Stimulated activated CD8-positive, alpha-beta memory T cell treated with anti-CD3 and anti-CD28 coated beads, Interleukin-4, amount 100 ng/mL, for 4 hours (primary cell): ENCODE measurements at places on chromosomes 12 and 14.

GRCh38 chr12:1917172-1918070, 1.0 kb downstream of the CACNA2D4 start:
- DNase-seq: no peak

DNA sequence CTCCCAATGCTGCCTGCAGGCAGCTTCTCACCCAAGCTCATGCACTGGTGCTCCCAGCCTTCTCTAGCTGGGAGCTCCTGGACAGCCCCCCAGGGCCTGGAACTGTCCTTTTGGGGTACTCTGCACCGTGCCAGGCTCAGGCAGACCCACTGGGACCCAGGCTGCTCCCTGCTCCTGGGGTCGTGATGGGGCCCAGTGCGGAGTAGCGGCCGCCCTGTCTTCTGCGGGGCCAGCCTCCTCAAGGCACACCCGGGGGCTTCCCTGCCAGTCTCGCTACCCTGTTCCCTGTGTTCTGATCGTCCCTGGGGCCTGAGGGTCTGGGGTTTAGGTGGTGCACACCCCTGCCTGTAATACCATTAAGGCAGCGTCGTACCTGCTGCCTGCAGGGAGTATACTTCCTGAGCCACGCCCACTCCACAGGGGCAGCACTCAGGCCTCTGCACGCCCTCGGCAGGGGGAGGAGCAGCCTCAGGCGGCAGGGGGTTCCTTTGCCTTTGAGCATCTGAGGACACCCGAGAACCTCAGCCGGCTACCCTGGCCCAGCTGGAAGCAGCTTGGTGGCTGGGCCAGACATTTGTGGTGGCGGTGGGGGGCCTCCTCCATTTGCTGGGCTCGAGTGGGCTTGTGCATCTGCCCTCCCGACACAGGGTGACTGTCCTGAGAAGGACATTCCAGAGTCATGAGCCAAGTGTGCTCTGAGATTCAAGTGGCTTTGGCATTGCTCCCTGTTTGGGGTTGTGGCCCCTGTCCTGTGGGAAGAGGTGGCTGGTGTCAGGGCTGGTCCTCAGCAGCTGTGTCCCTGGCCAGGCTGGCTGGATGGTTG, 9.2 kb upstream of the CRIP2 start:
- no peak for DNase-seq

DNA sequence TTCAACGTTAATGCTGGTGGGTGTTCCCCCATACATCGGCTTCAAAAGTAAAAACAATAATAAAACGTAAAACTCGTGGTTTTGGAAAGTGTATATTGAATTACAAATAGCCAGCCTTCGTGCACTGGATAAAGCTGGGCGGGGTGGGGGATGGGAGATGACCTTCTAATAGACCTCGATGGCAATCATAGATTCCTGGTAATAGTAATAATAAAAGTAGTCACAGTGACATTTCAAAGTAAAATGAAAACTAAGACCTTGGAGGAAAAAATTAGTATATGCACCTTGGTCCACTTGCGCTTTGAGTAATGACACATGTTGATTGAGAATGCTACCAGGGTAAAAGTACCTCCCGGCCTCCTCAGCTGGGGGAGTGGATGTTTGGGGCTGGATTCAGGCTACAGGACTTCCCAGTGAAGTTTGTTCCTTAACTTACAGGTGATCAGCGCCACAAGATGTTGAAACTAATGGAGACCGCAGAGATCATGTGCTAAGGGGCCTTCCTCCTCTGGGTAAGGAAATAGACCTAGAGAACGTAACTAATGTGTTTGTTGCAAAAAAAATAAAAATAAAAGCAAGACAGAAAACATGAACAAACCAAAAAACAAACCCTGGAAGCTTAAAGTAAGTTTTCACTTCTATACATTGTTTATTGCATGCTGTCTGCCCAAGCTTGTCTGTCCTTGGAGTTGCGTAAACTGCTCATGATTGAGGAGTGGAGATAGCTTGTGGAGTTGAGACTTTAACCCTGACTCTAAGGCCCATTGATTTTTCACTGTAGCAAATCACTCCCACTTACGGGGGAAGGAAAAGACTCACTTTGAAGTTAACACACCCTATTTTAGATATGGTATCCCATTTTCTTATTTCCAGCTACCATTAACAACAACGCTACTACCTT, 907 bp upstream of the LRIG3 start:
- no peak for DNase-seq

DNA sequence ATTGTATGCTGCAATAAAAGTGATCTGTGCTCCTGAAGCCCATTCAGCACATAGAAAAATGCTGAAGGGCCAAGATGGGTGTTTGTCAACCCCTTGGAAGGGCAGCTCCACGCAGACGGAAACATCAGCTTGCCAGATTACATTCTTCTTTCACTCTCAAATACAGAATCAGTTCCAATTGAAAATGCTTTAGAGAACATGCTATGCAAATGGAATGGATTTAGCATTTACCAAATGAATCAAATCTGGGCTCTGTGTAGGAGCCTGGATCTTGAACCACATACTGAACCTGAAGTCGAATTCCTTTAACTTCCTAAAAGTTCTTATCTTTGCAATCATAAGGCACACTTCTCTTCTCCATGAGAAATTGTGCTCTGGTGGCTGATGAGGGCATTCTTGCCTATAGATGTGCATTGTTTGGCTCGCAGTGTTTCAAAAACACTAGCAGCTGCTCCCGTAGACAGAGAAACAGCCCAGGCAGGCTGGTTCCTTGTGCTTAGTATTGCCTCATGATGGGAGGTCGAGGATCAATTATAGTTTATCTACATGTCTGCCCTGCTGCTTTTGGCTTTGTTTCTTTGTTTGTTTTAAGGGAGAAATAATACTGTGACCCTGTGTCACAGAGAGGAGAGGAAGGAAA, 489.8 kb upstream of the FLRT2 start:
- DNase-seq: no peak

GRCh38 chr12:112734859-112735695, 56.5 kb upstream of the RPH3A start:
- DNase-seq: no peak

DNA sequence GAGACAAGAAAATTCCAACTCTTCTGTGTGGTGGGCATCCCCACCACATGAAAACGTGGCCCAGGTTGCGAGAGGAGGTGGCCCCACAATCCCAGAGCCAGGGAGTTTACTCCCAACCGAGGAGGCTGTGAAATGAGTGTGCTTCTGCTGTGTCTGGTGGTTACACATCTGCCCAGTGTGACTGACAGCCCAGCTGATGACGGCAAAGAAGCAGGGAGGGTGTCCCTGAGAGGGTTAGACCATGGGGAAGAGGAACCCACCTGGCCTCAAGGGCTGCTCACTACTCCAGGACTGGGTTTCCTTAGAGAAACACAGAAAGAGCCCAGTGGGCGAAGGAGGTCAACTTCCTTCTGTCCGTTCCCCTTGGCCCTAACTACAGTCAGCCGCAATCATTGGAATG, 24.6 kb downstream of the ZFP36L1 start:
- no peak for DNase-seq

GRCh38 chr14:68632054-68632895, 160.6 kb downstream of the ZFP36L1 start:
- DNase-seq: no peak

DNA sequence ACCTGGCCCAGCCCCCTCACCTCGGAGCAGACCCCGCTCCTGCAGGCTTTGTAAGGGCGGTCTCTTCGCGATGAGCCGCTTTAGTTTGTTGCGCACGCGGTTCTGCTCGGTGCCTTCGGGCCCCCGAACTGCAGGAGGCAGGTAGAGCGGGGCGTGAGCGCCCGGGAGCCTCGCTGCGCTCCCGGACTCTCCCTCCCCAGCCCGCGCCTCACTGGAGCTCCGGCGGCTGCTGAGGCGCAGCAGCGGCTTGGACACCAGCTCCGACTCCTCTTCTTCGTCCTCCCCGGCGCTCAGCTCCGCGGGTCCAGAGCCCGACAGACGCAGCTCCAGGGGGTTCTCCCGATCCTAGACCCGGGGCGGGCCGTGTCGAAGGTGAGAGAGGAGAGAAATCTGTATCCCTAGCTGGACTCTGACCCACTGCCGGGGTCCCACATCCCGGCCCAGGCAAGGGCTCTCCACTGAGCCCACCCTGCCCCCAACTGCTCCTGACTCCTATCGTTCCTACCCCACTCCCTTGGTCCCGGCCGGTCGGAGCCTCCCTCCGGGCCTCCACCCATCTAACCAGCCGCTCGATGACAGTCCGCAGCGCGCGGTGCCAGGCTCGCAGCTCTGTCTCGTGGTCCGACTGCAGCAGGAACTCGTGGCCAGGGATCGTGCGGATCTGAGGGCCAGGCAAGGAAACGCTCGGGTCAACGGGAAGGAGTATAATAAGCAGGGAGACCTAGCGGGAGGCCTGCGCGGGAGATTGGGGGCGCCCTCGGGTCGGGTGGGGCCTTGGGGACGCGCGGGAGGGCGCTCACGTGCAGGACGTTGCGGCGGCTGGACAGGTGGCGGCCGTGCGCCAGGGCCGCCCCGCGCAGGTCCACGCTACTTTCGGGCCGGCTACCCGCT, 4.2 kb downstream of the ARHGAP9 start:
- DNase-seq: no peak

DNA sequence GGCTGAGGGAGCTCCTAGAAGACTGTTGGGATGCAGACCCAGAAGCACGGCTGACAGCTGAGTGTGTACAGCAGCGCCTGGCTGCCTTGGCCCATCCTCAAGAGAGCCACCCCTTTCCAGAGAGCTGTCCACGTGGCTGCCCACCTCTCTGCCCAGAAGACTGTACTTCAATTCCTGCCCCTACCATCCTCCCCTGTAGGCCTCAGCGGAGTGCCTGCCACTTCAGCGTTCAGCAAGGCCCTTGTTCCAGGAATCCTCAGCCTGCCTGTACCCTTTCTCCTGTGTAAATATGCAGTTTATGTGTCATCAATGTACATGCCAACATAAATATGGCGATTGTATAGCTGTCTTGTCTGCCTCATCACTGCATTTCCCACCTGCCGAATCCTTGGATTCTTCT, 7.5 kb downstream of the AMHR2 start:
- DNase-seq: no peak

DNA sequence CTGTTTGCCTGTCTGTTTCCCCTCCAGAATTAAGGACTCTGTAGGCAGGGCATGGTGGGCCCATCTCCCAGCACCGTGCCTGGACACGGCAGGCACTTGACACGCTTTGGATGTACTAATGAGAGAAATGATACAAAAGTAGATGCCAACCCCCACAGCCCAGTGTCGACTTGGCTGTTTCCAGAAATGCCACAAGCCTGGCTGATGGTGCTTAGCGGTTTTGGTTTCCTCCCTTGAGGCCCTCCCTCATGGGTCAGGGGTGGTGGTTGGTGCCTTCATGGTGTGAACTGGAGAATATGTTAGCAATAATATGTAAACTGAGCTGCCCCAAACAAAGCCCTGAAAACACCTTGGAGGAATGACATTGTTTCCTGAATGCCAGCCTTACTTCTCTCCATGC, 55.5 kb upstream of the ESRRB start:
- no peak for DNase-seq

DNA sequence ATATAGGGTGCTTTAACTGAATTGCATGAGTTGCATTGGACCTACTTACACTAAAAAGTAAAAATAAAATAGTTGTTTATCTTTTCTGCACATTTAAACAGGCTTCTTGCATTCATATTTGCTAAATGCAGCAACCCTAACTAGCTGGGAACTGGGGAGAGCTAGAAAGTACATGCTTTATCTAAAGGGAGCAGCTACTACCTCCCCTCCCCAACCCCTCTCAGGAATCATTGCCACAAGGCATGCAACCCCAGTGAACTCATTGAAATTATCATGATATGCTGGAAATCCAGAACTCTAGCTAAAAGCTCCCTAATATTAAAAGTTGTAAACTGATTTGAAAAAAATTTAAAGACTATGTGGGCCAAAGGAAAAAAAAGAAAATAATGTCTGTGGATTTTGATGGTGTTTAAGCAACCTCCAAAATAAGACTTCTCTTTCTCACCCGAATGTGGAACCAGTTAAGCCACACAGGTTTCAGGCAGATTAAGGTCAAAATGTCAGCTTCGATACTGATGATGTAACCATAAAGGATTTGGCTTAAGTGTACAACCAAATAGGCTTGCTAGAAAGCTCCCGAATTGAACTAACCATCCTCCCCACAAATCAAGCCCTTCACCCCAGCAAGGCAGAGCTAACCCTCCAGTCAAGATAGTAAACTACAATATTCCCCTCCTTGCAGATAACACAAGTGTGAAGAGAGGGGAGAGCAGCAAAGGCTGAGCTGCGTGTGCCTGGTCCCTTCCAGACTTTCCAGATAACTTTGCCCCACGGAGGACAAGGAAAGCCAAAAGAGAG, 13.8 kb upstream of the POC1B start:
- no peak for DNase-seq

DNA sequence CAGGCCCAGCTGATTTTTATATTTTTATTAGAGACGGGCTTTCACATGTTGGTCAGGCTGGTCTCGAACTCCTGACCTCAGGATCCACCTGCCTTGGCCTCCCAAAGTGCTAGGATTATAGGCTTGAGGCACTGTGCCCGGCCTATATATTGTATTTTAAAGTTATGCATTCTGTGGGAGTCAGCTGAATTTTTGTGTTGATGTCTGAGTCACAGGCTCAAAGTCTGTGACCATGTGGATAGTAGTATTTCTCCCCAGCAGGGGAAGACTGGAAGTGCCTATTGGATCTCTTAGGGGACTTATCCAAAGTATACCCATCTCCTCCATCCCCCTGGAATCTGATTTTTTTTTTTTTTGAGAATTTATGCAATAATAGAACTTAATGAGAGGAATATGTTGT, 43.8 kb upstream of the ATF1 start:
- DNase-seq: no peak

GRCh38 chr14:59406454-59407245, 58.5 kb downstream of the GPR135 start:
- DNase-seq: no peak

- no peak for DNase-seq
Measured at GRCh38 chr12:34335819-34336262, 313.5 kb downstream of the ALG10 start.

- no peak for DNase-seq
Measured at GRCh38 chr14:76002383-76002782, 16.8 kb downstream of the IFT43 start.

DNA sequence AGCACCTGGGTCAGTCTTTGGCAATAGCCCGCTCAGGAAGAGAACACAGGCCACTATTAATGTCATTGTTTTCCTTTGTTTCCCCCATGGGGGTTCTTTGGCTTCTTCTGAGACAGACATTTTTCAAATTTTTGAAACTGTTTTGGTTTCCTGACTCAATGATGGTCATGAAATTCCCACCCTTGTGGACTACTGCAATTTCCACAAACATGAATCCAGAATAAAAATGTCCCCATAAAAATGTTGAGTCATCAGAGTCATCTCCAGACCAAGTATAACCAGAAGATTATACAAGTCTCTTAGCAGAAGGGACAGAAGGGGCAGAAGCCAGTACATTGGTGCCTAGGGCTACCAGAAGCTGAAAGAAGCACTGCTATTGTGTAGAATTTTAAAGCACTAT, 29.1 kb downstream of the SLCO1A2 start:
- DNase-seq: no peak

DNA sequence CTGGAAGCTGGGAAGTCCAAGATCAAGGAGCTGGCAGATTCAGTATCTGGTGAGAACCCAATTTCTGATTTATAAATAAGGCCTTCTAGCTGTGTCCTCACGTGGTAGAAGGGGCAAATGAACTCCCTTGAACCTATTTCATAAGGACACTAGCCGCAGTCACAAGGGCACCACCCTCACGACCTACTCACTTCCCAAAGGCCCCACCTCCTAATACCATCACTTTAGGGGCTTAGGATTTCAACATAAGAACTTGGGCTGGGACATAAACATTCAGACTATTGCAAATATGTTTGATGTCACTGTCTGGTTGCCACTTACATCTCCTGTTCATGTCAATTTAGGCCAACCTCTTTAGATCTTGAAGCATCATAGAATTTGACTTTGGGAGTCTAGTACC, 10.8 kb upstream of the CNIH1 start:
- no peak for DNase-seq
